LNCaP clone FGC (cell line): ENCODE measurements at places on chromosomes 5 and 9.

- no peak for DNase-seq
Measured at GRCh38 chr9:79673614-79674013, 101.8 kb downstream of the TLE4 start.

- no peak for DNase-seq
Measured at GRCh38 chr9:123450996-123451395, 95.0 kb downstream of the CRB2 start.

DNA sequence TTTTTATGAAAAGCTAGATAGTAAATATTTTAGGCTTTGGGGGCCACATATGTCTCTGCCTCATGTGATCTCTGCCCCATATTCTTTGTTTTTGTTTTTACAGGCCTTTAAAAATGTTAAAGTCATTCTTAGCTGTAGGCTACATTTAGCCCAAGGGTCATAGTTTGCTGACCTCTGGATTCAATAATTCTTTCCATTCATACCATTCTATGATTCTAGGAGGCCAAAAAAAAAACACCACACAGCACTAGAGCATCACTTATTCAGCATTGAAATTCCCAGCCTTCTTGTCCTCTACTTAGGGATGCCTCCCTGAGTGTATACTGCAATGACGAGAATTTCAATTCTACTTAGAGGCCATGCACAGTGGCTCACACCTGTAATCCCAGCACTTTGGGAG is 17.0 kb downstream of the PTCD2 start:
- DNase-seq, result no peak

DNA sequence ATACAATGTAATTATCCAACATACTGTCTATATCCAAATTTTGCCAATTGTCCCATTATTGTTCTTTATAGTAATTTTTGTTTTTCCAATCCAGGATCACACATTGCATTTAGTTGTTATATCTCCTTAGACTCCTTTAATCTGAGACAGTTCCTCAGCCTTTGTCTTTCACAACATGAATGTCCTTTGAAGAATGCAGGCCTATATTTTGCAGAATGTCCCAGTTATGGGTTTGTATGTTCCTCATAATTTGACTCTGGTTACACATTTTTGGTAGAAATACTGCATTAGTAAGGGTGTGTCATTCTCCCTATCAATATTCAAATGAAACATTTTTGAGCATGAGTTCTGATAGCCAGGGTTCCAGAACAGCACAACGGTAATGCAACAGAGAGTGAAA is 6.7 kb downstream of the CD180 start:
- DNase-seq, result no peak

GRCh38 chr5:79418276-79418675 is 95.7 kb downstream of the HOMER1 start:
- DNase-seq, result no peak

DNA sequence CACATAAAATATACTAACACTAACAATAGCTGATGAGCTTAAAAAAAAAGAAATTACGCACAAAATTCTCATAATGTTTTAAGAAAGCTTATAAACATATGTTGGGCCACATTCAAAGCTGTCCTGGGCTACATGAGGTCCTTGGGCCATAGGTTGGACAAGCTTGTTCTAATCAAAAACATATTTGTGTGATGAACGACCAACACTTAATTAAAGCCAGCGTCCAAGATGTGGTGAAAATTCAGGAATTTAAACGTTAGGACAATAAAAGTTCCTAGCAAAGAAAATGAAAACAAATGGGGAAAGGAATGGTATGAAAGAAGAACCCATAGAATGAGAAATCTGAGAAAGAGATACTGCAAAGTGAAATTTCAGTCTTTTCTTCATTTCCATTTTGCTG is 429.6 kb upstream of the DMAC1 start:
- DNase-seq, result no peak

DNA sequence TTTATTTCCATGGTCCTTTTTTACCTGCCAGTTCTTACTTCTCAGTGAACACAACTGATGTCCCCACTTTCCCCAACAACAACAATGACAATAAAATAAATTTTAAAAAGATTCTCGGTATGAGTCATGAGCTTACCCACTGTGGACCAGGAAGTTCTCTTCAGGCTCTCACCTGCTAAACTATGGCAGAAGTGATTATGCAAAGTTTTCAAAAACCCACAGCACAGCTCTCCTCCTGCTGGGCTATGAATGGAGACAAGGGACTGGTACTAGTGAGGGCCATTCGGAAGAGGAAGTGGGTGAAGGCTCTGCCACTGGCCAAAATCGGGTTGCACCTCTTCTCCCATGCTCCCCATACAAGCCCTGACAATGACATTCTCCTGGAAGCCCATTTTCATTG is 429.4 kb downstream of the PIK3R1 start:
- DNase-seq, result no peak

- DNase-seq, result no peak
Measured at GRCh38 chr9:100724886-100725285, 147.0 kb downstream of the CAVIN4 start.

DNA sequence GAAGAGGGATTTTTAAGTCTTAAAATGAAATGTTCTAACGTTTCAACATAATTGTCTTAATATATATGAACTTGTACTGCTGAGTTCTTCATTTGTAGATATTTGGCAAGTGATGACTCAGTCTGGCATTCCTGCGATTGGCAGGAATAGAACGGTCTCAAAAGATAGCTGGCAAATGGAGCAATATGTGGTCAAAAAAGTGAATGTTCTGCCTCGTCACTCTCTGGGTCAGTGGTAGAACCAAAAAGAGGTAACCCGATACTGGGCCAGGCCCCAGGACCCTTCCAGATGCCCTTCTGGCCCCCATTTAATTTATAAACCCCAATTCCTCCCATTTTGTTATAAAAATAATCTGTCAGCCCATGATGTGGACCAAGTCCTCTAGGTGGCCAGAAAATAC is 39.2 kb downstream of the ZNF366 start:
- DNase-seq, result no peak

DNA sequence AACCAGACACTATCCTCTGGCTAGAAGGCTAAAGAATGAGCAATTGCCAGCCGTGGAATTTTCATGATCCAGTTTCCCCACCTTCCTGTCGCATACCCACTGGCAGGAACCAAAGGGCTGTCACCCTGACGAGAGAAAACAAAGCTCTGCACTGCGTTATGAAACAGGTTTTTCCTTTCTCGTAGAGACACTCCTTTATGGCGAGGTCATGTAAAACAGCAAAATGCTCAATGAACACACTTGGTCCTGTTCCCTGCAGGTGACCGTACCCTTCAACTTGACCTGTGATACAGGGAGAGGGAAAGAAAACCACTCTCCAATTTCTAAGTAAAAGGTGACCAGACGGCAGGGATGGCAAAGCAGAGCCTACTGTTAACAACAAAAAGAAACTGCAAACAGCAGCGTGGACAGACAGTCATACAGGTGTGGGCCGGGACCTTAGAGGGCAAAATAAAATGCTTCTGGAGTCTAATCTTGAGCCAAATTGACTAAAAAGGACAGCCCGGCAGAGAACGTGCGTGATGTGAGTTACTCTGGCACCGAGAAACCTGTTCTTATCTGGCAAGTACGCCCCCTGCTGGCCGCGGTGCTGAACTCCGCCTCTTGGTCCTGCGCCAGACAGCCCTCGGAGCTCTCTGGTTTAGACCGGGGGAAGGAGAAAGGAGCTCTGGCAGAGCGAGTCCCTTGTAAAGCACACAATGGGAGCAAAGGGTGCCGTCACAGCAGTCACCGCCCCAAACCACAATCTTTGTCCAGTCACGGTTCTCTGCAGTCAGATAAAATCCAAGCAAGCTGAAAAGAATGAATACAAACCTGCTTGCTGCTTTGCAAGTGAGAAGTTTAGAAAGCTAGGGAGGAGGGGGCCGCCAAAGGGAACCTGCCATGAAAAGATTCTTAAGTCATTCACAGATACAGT is 98.9 kb downstream of the EFNA5 start:
- DNase-seq, result peak; percentile 95

GRCh38 chr5:149060325-149060724 is 2.5 kb downstream of the SH3TC2 start:
- no peak for DNase-seq

DNA sequence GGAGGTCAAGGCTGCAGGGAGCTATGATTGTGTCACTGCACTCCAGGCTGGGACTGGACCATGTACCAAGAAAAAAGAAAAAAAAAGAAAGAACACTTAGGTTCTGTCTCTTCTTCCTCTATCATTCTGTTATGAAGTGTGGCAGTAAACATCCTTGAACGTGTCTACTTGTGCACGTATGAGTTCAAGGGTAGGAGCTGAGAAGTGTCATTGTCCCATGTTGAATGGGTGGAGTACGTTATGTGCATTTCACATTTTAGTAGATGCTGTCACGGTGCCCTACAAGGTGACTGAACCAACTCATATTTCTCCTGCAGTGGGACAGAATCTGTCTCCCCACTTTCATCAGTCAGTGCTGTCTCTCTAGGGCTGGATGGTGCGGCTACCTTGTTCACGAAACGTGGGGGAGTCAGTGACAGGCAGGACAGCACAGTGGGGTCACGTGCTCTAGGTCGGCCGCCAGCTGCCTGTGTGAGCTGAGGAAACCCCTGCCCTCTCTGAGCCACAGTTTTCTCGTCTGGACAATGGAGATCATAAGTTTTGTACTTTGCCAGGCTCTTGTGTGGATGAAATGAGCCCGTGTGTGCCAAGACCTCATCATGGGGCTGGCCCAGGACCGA is 47.2 kb downstream of the GTF3C4 start:
- no peak for DNase-seq

DNA sequence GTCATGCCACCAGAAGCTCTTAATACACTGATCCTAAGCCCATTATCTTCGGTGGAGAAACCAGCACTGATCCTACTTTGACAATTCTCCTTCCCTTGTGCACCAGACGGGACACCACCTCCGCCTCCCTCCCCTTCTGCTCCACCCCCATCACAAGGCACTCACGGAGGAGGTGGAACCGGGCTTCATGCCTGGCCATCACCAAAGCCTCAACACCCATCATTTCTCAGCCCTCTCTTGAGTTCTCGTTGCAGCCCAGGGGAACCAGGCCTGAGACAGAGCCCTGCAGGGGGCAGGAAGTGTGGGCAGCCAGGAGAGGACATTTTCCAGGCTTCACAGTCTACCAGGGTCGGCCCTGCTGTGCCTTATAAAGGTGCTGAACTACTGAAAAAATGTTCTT is 160.5 kb downstream of the GOLPH3 start:
- no peak for DNase-seq

GRCh38 chr5:146785065-146785464 is 93.5 kb downstream of the PPP2R2B start:
- DNase-seq, result no peak

- peak; percentile 39 for DNase-seq
Measured at GRCh38 chr9:74379718-74380117, 117.4 kb upstream of the RORB start.

- no peak for DNase-seq
Measured at GRCh38 chr9:123929177-123929869, 603 bp downstream of the DENND1A start.

- no peak for DNase-seq
Measured at GRCh38 chr9:20559231-20559890, 62.9 kb downstream of the MLLT3 start.

DNA sequence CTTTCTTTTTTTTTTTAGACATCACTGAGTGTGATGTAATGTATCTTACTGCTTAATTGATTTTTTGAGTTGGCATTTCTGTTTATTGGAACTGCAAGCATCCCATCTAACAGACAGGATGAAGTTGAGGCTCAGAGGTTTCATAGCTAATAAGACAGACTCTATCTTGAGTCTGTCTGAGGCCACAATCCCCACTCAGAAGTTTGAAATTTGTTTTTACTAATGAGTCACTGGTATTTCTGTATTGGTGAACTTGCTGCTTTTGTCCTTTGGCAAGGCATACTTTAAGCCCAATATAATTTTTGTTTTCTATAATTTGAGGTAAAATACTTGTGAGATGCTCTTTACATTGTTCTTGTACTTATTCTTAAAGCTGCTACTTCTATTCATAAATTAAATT is 491.2 kb downstream of the PSAT1 start:
- no peak for DNase-seq

DNA sequence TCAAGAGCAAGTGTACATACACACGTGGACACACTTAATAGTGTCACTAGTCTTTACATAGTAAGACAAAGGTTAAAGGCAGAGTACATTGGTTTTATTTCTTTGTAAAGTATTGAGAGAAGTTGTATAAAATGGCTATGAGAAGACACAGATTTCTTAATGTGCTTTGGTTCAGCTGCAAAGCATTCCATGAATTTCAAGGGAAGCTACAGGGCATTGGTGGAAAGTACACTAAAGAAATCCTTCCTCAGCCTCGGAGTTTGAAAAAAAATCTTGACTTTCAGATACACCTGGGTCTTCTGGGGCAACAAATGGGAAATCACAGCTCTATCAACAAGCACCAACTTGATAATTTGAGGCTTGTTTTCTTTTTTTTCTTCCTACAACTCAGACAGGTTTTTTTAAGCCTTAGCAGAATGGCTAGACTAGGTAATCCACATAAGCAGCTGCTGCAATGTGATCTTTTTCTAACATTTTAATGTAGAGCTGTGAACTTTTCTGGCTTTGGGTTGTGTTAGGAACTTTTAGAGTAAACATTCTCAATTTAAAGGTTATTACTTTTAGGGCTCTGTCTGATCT is 140.4 kb upstream of the FST start:
- DNase-seq, result no peak

GRCh38 chr9:6123416-6123815 is 92.2 kb upstream of the IL33 start:
- no peak for DNase-seq

DNA sequence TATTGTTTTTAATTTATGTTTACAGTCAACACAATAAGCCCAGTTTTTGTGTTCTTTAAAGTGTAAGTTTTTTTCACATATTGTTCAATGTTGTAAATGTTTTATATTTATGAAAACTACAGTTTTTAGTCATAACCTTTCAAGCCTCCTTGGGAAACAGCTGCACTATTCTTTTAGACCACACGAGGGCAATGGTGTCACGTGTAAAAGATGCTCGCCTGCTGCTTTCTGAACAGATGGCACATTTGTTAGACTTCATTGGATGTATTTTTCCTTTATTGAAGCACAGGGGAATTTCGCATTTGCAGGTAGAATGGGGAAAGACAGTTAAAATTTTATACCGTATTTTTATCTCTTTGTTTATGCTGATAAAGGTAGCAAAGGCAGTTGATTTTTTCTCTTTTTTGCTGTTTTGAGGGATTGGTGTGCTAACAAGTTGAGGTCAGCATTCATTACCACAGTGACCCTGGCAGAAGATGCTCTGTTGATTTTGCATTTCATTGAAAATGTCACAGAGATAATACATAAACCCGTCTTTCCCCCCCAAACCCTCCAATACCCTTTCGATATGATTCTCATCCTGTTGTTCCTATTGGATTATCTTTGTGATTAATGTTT is 59.0 kb downstream of the MAT2B start:
- DNase-seq, result peak; percentile 36
